ENCODE measurements at places on chromosomes 3 and 15. TPM values are rescaled to one million over a fixed set of nuclear protein-coding genes. Genes with fewer than 3 reads are reported as not detected.

GHSR gene
- total RNA-seq: not detected

TMEM40 gene
- total RNA-seq: not detected

FOXB1 gene
- total RNA-seq: not detected

DNA sequence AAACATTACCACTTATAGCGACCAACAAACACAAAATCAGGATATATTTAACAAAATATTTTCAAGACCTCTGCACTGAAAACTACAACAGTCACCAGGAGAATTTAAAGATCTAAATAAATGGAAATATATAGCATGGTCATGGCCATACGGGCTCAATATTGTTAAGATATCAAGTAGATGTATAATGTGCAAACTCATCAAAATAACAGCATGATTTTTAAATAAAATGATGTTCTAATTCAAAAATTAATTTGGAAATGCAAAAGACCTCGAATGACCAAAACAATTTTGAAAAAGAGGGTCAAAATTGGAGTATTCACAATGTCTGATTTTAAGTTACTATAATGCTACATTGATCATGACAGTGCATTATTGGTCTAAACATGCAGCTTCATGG, 159.1 kb upstream of the NDN start:
- no peak for DNase-seq

DNA sequence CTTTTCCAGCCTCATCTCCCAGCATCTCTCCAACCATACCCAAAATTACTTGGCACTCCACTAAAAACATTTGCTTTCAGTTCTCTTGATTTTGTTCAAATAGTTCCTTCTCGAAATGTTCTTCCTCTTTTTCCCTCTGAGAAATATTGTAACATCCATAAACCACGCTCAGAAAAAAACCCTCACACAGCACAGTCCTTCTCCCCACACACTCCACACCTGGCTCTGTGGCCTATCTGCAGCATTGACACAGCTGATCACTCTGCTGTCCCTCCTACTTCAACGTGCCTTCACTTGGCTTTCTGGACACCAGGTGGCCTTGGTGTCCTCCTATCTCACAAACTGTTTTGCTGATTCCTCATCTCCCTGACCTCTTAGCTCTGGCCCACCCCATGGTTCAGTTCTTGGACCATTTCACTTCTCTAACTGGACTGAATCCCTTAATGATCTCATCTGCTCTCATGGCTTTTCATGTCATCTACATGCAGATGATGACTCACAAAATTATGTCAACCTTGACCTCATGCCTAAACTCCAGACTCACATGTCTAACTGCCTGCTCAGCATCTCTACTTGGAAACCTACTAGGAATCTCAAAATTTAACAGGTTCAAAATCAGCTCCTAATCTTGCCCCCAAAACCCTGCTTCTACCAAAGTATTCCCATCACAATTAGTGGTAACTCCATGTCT, 93.3 kb downstream of the TRIM42 start:
- no peak for DNase-seq

FGF12 gene
- 1.4 TPM for total RNA-seq

DNA sequence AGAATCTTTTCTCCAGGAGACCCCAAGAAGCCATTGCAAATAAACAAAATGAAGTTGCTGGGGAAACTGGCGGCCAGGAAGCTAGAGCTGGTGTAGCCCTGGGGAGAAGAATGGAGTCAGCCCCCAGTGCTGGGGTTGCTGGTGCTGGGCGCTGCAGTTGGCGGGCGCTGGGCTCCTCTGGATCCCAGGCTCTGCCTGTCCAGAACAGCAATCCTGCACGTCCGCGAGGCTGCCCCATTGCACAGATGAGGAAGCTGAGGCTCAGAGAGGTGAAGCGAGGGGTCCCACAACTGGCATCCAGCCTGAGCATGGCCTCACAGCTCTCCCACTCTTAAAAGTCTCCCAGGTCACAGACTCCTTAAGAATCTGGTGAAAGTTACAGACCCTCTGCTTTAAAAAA, 161.1 kb downstream of the OR4M2 start:
- DNase-seq: no peak

DNA sequence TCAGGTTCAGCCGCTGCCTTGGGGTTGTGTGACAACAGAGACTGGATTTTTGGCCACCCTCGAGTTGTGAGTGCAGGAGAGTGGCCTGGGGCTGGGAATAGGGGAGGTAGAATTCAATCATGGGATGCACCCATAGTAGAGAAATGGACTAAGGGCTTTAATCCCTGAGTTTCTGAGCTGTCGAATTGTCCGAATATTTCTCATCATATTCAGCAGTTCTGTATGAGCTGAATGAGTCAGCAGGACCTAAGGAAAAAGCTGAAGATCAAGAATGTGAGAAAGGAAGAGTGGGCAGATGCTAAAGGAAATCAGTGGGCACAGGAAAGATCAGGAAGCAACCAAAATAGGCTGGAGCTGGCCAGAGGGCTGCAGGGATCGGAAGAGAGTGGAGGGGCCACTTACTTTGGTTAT, 44.4 kb upstream of the SACM1L start:
- DNase-seq: no peak

GRCh38 chr3:61561374-61562041, at the start of gene PTPRG:
TSS of gene PTPRG (plus strand) at chr3:61561571. CDS start at chr3:61562288, 717 bp downstream.
- DNase-seq: peak; percentile 90

GRAMD2A gene
- 0.55 TPM for total RNA-seq

IQCF5 gene
- not detected for total RNA-seq

DNA sequence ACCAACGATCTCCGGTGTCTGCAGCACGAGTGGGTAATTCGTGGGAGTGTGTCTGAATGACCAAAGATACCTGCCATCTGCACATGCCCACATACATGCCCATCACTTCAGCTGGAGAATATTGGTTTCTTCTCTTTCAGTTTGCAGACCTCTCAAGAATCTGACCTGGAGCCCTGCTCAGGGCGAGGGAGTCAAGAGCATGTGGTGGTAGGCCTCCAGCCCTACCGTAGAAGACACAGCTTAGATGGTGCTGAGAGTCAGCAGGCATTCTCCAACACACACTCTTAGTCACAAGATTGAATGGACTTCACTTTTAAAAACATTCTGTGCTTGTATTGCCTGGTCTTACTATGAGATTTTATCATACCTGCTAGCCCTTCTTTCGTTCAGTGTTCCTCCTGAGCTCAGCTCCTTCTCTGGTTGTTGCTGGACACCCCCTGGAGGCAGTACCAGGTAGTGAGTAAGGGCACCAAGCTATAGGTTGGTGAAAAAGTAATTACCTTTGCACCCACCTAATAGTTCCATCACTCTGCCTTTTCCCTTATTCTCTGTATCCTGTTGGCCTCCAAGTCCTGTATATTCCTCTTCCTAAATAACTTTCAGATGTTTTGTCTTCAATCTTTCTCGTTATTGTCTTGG, 252.0 kb downstream of the CACNA2D3 start:
- DNase-seq: peak; percentile 16

TGM4 gene
- total RNA-seq: not detected

DNA sequence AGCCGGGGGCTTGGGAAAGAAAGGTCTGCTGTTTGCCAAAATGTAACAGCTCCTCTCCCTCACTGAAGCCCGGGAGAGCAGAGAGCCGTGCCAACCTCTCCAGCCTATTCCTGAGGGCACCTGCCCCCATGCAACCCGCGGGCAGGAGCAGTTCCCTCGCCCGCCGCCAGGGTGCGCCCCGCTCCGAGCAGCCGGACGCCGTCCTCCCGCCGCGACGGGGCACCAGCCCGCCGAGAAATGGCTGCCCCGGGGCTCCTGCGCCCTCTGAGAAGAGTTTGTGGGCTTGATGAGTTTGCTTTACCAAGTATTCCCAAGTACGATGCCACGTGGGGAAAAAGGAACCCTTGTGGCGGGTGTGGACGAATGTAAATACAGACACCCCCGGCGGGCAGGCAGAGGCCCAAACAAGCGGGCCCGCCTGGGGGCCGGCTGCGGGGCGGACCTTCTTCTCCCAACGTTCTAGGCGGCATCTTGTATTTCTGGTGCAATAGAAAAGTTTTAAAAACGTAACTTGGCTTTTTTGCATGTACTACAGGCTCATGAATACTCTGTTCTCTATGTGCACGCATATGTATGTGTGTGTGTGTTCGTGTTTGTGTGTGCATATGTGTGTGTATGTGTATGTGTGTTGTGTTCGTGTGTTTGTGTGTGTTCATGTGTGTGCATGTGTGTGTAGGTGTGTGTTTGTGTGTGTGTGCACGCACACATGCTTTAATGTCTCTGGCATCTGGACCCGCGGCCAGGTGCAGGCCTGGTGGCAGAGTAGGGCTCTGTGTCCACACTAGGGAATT, 162.9 kb downstream of the CHSY1 start:
- DNase-seq: peak; percentile 67

ZCWPW2 gene
- total RNA-seq: 1.4 TPM

- DNase-seq: no peak
Observed at GRCh38 chr15:73244333-73244732, 124.4 kb downstream of the HCN4 start.

DNA sequence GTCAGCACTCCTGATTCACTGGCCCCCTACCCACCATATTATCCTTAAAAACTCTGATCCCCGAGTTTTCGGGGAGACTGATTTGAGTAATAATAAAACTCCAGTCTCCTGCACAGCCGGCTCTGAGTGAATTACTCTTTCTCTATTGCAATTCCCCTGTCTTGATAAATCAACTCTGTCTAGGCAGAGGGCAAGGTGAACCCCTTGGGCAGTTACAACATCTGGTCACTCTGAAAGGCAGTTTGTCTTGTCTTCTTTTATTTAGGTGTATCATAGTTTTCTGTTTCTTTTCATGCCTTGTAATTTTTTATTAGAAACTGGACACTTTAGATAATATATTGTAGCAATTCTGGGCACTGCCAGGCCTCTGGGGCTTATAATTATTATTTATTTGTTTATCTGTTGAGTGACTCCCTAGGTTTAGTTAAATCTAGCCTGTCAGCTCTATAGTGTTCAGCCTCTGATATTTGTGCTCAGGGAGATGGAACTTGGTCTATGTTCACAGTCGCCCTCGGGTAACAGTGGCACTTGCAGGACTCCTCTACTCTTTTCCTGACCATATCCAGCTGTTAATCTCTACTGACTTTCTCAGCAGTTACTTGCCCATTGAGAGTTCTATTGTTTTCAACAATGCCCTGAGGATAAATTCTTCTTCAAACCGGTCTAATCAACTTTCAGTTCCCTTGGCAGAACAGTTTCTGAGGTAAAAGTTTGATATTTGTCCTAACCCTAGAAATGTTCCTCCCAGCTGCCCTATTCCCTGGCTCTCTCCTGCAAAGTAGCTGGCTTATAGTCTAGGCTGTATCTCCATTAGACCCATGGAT, 15.5 kb upstream of the PLAAT1 start:
- DNase-seq: no peak

KLF15 gene
- total RNA-seq: 28.1 TPM

GRCh38 chr15:48086576-48086975, 34.2 kb upstream of the SLC24A5 start:
- no peak for DNase-seq

SAMMSON gene
- not detected for total RNA-seq

DNA sequence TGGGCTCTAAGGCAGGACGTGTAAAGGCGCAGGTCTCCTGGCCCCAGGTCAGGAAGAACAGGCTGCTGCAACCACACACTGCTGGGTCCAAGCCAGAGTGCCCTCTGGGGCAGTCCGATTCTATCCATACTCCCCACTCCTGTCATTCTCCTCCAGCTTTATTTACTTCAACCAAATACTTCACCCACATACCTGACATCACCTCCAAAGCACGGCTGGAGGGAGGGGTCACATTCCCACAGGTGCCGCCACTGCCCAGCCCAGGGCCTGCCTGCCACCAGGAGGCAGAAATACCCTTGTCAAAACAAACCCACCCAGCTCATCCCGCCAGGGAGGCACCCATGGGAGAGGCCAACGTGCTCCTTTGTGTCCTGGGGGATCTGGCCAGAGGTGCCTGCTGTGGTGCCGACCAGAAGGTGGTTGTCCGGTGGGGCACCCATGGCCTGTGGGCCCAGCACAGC, 100.4 kb downstream of the DAPK2 start:
- no peak for DNase-seq

GRCh38 chr15:55740359-55740878, 2.5 kb downstream of the PRTG start:
- no peak for DNase-seq

DPPA2 gene
- total RNA-seq: not detected

GRCh38 chr15:41577863-41578735, 19.1 kb downstream of the TYRO3 start:
- no peak for DNase-seq

MCTP2 gene
- total RNA-seq: 31.7 TPM

- no peak for DNase-seq
Observed at GRCh38 chr3:195591852-195592251, 8.1 kb upstream of the APOD start.

GRCh38 chr3:128814519-128815317, 64.7 kb upstream of the ACAD9 start:
- no peak for DNase-seq

CLDN11 gene
- 36.7 TPM for total RNA-seq

MYO5C gene
- 40.1 TPM for total RNA-seq

GRCh38 chr15:41900526-41901380, 6.9 kb upstream of the SPTBN5 start:
- no peak for DNase-seq

- no peak for DNase-seq
Observed at GRCh38 chr15:36185438-36185837, 394.0 kb upstream of the CDIN1 start.

GRCh38 chr3:141294848-141295247, 63.2 kb downstream of the PXYLP1 start:
- no peak for DNase-seq

SHQ1 gene
- 18.8 TPM for total RNA-seq

SMCO1 gene
- not detected for total RNA-seq

DNA sequence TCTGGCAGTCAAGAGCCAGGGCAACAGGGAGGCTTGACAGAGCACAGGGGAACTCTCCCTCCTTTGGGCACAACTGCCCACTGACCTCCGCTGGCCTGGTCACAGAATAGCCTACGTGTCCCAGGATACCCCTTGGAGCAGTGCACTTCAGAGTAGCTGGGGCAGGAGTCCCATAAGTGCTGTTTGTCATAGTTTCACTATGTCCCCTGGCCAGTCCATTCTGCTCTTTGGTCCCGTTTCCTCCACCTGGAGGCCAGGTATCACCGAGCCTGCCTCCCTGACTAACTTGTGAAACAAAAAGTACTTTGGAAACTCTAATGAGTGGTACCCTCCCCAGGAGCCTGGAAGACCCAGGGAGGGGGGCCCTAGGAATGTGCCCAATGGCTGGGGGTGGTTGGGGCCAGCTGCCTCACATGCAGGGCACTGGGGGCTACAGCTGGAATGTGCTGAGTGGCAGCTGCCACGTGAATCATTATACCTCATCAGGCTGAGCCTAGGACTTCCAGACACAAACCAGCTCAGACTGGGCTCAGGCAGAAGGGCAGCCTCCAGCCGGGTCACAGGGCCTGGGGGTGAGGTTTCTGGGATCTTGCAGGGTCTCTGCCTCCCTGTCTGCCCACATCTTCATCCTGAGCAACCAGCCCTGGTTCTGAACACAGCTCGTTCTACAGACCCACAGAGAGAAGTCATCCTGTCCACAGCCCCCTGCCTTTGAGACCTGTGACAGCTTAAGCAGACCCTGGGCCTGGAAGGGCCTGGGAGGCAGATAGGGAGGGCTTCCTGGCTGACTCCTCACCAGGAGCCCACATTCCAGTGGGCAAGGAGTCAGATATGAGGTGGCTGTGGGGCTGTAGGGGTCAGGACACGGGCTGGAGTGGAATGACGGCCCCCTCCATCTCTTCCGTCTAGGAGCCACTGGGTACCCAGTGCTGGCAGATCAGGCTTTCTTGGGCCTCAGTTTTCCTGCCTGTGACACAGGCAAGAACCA, 914 bp upstream of the PTH1R start:
- DNase-seq: no peak

Measured in mucosa of gallbladder (tissue), 1 donor.